Stimulated activated CD4-positive, alpha-beta T cell treated with anti-CD3 and anti-CD28 coated beads, Interleukin-2, amount 100 ng/mL, for 4 hours (primary cell): ENCODE measurements at places on chromosomes 3 and 15.

GRCh38 chr3:187458383-187458782, 90.2 kb downstream of the RTP4 start:
- no peak for DNase-seq

- no peak for DNase-seq
Observed at GRCh38 chr3:133535971-133536881, 37.3 kb upstream of the CDV3 start.

GRCh38 chr3:175980486-175981090, 1121.5 kb downstream of the NAALADL2 start:
- DNase-seq: no peak

DNA sequence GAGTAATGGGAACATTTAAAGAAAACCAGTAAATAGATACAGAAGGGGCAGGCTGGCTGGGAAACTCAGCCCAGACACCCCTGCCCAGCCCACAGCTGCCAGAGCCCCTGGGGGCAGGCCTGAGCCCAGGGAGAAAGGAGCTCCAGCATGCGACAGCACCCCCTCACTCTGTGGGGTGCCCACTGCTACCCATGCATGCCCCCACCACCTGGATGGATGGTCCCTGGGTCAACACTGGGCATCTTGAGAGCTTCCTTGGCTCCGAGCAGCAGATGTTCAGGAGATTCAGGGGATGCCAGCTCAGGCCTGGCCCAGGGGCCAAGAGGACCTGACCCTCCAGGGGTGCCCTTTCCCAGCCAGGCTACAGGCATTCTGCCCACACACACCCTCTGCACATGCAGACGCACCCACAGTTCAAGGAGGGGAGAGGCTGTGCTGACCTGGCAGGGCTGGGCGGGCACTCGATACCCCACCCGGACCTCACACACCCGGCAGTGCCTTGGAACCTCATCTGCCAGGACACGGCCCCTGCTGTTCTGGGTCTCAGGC, 31.5 kb downstream of the PTH1R start:
- DNase-seq: no peak

DNA sequence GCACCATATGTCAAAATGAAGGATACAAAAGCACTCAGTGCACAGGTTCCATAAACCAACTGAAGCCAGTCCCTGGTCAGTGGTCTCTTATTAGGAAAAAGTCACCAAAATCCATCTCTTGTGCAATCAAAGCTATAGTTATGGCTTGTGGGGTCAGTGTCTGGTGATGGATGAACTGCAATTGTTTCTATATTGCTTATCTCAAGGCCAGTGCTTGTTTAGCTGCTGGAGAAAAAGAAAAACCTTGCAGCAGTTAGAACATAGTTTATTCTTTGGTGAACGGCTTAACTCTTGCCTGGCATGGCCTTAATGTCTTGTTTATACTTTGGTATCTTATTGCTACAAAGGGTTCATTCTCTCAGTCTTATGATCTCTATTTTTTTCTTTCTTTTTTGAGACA, 2.9 kb upstream of the UQCRC1 start:
- DNase-seq: no peak

DNA sequence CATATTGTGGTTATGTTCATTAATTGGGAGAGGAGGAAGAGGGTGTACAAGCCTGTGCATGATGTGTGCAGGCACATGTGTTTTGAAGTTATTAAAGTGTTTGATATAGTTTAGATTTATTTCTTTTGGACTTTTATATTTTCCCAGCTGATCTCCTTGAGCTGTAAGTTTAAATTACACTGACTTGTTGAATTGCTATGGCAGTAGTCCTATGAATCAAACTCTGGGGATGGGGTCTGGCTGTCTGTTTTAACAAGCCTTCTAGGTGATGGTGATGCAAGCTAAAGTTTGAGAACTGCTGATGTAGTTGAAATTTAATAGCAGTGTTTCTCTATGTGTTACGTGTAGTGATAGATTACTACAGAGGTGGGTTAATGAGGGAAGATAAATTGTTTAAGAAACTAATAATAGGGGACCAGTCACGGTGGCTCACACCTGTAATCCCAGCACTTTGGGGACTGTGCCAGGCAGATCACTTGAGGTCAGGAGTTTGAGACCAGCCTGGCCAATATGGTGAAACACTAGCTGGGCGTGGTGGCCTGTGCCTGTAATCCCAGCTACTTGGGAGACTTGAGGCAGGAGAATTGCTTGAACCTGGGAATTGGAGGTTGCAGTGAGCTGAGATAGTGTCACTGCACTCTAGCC, 7.0 kb downstream of the ARIH1 start:
- no peak for DNase-seq

DNA sequence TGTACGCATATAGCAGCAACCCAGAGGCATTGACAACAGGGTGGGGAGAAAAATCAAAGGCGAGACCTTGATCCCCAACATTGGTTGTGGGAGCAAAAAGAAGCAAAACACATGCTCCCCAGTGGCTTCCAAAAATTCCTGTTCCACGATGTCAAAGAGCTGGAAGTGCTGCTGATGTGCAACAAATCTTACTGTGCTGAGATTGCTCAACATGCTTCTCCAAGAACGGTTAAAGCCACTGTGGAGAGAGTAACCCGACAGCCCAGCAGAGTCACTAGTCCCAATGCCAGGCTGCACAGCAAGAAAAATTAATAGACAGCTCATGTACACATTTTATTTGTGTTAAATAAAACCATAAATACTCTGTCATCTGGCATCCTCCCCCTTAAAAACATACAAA, 179.9 kb upstream of the PFN2 start:
- no peak for DNase-seq

- DNase-seq: no peak
Observed at GRCh38 chr3:169218314-169218983, 445.1 kb downstream of the MECOM start.

- no peak for DNase-seq
Observed at GRCh38 chr3:8492744-8493511, 8.7 kb upstream of the LMCD1 start.

- DNase-seq: no peak
Observed at GRCh38 chr3:12401208-12401607, 83.1 kb upstream of the TSEN2 start.

- DNase-seq: no peak
Observed at GRCh38 chr15:68419301-68420175, 12.4 kb downstream of the ITGA11 start.

DNA sequence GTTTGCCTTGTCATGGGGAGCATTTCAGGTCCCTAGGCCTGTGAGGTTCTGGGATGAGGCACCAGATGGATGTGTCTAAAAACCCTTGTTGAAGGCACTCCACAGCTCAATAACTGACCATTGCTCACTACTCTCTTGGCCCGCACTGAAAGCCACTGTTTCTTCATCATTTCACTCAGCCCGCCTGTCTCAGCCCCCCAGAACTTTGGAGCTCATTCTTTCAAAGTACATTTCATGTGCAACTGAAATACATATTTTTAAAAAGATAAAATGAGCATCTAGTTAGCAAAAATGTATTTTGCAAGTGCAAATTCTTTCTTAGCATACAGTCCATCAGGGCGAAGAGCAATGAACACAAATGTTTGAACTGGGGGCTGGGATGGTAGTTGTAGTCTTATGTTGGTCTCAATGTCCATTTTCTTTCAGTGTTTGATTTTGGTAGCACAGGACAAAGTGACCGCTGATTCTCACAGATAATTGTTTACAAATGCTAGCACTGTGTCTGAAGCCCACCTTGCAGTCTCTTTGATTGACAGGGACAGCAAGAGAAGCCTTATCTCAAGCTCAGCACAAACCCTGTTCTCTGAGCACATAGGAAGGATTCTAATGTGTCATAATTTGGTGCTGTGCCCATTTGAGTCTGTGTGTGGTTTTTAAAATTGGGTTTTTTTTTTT, 19.6 kb downstream of the HEMK1 start:
- DNase-seq: no peak

DNA sequence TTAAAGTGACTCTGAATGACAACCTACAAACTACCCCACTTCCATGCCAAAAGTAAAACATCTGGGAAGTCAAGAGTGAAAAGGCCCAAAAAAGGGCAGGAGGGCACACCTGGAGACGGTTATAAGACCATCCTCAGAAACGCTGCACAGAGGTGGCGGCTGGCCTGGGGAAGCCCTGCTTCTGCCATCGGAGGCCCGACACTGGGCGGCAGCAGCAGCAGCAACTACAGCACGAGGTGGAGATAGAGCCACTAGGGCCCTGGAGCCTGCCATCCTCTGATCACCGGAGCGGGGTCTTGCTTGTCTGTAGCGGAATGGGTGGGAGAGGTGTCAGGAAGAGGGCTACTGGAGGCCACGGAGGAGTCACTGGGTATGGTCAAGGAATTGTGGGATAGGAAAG, 283.3 kb downstream of the ADAMTS17 start:
- no peak for DNase-seq

GRCh38 chr3:188925376-188925775, 246.4 kb upstream of the TPRG1 start:
- DNase-seq: no peak

GRCh38 chr3:127095774-127096173, 97.2 kb upstream of the PRR23E start:
- DNase-seq: no peak

- no peak for DNase-seq
Observed at GRCh38 chr3:57109437-57110199, 49.2 kb downstream of the SPATA12 start.

DNA sequence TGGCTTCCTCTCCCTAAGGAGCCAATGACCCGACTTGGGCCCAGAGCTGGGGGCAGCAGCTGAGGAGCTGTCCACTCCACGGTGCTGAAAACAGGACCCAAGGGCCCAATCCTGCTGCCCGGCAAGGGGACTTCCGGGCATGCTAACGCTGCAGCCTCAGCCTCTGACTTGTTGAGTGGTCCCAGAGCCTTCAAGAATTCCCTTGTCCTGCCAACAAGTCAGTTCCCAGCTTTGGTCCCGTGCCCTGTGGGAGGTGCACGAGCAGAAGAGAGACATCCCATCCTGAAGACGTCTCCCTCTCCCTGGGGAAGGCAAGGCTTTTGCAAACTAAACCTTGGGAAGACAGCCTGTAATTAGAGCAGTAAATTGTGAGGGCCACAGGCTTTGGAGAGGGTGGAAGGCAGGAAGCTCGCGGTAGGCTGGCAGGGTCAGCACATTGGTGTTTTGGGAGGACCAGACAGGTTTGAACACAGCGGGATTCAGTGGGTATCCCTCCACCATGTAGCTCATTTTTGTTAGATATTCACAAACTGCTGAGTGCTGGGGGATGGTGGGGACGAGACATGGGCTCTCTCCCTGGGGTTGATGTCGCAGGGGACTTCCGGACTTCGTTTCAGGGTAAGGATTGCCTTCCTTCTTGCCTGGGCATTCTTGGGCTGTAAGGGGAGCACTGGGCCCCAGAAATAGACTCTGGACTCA, 29.8 kb upstream of the PRR23E start:
- DNase-seq: no peak
